T-helper 17 cell (primary cell): ENCODE measurements at places on chromosomes 4 and X.

- H3K27me3 ChIP-seq: no peaks in the 10 kb centered on the region
- no peak for DNase-seq
- H3K4me1 ChIP-seq: peaks cover 15% of the 10 kb centered on the region
- H3K27ac ChIP-seq: peak overlapping the region; percentile 41
- peaks cover 2% of the 10 kb centered on the region for H3K36me3 ChIP-seq
Observed at GRCh38 chrX:7109838-7110793, 37.4 kb upstream of the STS start.

DNA sequence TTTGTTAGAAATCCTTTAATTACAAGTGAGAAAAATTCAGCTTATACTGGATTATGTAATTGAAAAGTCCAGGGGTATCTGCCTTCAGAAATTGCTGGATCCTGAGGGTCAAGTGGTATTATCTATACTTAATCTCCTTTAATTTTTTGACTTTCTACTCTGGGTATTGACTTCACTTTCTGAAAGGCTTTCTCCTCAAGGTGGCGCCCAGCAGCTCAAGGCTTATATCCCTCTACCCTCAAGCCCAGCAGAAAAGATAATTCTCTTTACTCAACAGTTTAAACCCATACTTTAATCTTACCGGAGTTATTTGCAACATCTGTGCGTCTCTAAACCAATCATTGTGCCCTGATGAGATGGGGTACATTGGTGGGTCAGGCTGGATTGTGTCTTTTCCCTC, 129.5 kb downstream of the LARP7 start:
- no peak overlapping the region for H3K4me3 ChIP-seq
- DNase-seq: no peak
- no peaks in the 10 kb centered on the region for H3K36me3 ChIP-seq
- peaks cover 15% of the 10 kb centered on the region for H3K27me3 ChIP-seq

GRCh38 chr4:21819086-21819485, 129.5 kb downstream of the KCNIP4 start:
- no peak overlapping the region for H3K4me3 ChIP-seq
- no peak overlapping the region for H3K27ac ChIP-seq
- no peaks in the 10 kb centered on the region for H3K4me1 ChIP-seq

- H3K36me3 ChIP-seq: no peaks in the 10 kb centered on the region
- DNase-seq: no peak
- H3K27me3 ChIP-seq: no peaks in the 10 kb centered on the region
- H3K4me1 ChIP-seq: no peaks in the 10 kb centered on the region
- H3K4me3 ChIP-seq: no peak overlapping the region
Observed at GRCh38 chr4:79211490-79211889, 114.4 kb downstream of the NAA11 start.

GRCh38 chr4:146202665-146203064, 11.7 kb upstream of the REELD1 start:
- H3K27ac ChIP-seq: no peak overlapping the region
- no peak for DNase-seq

DNA sequence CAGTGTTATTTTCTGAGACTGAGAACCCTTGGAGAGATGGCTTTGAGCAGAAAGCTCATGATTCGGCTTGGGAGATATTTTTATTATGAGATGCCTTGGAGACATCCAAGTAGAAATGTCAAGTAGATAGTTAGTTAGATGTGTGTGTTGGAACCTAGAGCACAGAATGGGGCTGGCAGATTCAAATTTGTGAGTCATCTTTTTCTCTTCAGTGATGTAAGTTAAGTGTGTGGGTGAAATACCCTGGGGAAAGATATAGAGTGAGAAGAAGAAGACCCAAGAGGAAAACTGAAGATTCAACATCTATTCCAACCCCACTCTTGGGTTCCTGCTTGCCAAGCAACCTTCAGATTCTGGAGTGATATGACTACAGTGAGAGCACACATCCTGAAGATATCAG, 580.8 kb upstream of the AMOT start:
- no peaks in the 10 kb centered on the region for H3K4me1 ChIP-seq
- no peaks in the 10 kb centered on the region for H3K27me3 ChIP-seq
- no peak overlapping the region for H3K4me3 ChIP-seq
- no peaks in the 10 kb centered on the region for H3K36me3 ChIP-seq
- no peak overlapping the region for H3K27ac ChIP-seq
